ENCODE measurements at places on chromosomes 5 and 9.

DNA sequence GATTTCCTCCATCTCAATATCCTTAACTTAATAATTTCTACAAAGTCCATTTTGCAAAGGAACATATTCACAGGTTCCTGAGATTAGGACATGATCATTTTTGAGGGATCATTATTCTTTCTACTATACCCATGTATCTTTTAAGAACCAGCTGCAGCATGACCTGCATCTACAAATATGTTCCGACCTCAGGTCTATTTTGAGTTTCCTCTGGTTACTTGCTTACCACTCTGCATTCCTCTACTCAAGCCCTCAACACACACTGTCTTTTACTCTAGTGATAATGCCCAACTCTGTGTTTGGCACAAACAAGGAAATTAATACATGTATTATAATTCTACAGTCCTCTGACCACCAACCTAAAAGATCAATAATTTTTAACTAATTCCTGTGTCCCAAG lies 386.1 kb downstream of the DNAH5 start:
- DNase-seq: no peak

DNA sequence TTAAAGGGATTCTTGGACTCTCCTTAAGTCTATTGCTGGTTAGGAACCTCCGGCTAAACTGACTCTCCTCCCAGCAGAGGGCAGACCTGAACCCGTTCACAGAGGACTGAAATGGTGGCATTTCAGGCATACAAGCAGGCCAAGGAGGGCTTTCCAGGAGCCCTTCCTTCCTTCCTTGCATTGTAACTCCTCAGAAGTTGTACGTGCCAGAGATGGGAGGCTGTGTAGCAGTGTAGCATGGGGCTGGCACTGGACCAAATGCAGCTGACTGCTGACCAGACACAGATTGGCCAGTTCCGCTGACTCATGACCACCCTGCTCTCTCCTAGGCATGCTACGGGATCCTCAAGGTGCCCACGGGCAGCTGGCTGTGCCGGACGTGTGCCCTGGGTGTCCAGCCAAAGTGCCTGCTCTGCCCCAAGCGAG lies 36.4 kb downstream of the JADE2 start:
- DNase-seq: no peak

- DNase-seq: no peak
Measured at GRCh38 chr5:135694906-135695305, 116.1 kb upstream of the CXCL14 start.

- DNase-seq: no peak
Measured at GRCh38 chr5:95219411-95219810, 65.5 kb downstream of the MCTP1 start.

GRCh38 chr5:89520771-89521170 lies 637.8 kb upstream of the MEF2C start:
- no peak for DNase-seq

DNA sequence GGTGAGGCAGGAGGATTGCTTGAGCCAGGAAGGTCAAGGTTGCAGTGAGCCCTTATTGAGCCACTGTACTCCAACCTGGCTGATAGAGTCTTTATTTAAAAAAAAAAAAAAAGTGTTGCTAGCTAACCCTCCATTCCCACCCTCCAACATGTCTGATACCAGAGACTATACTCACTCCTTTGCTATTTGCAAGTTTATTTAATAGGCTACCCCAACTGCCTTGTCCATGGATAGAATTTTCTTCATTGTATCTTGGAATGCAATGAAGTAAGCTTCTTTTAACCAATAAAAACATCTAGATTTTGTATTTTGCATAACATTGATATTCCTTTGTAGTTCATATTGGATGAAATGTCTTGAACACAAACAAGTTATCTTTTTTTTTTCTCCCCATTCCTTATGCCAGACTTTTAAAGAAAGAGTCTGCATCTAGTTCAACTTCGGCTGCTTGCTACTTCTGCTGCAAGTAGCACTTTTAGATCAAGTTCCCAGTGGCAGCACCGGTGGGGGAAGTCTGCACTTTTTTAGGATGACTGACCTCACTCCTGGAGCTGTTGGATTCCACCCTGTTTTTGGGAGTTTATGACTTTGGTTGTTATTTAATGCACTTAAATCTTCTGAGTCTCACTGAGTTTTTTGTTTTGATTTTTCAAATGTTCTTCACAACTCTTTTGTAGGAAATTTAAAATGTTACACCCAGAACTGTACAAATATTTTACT lies 112.5 kb downstream of the UHRF2 start:
- DNase-seq: no peak
